Fibroblast of the aortic adventitia (primary cell): ENCODE measurements at places on chromosomes 5 and 9.

DNA sequence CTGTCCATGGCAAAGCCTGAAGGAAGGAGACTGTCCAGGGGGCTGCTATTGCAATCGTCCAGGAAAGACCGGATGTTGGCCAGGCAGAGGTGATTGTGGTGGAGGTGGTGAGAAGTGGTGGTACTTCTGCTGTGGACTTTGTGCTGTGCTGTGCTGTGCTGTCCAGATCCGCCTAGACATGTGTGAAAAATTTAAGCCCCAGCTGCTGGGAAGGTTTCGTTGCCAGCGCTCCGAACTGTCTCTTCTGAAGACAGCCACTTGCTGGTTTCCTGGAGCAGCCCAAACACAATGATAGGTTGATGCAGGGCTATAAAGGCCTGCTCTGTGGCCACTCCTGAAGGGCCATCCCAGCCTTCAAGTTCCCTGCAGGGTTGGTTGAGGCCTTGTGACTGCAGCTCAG is 223.0 kb upstream of the MPDZ start:
- DNase-seq = no peak

DNA sequence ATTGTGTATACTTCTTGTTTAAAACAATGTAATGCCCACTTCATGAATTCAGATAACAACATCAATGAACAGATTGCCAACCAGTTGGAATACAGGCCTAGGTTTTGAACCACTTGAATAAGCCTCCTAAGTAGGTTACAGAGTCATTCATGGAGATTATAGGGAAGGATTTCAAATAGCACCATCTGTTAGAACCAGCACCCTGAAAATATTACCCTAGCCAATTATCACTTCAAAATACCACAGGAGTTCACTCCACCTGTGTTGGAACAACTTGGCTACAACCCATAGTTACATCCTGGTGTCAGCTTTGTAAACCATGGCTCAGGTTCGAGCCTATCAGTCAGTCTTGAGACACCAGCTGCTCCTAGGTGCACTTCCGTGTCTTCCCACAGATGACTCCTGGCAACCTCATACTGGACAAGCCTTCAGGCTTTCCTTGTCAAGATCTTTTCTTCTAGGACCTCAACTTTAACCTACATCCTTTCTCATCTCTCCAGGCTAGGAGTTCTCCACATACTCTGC is 350.0 kb downstream of the DEPDC1B start:
- no peak for DNase-seq

DNA sequence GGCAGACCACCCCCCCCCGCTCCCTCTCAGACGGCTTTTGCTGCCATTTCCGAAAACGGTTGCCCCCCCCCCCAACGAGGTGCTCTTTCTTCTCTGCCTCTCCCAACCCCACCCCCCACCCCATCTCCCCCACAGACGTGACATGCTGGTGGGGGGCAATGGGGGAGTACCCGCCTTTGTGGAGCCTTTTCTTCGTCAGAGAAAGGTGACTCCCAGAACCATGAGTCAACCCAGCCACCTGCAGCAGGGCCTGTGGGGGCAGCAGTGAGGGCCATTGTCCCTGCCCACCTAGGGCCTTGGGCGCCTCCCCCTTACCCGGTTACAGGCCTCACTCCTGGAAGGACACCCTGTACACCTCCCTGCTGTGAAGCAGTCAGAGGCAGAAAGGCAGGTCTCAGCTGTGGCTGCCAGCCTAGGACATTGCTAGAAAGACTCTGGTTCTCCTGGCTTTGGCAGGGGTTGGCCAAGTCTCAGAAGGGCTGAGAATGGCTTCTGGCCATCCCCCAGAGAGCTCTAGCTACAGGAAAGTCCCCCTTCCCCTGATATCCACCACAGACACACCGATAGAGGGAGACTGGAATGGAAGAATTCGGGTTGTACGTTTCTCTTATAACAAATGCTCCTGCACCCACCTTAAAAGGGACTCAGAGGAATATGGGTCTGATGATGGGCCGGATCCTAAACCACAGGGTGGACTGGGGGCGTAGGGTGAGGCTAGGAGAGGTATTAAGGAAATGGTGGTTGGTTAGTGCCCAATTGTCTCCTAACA is 2.2 kb downstream of the DNAJB5 start:
- DNase-seq = no peak

GRCh38 chr9:110047955-110048402 is 160.0 kb downstream of the C9orf152 start:
- DNase-seq = no peak

GRCh38 chr5:76379316-76379715 is 23.8 kb upstream of the IQGAP2 start:
- no peak for DNase-seq

- DNase-seq = no peak
Measured at GRCh38 chr5:143484601-143485000, 81.1 kb upstream of the NR3C1 start.

DNA sequence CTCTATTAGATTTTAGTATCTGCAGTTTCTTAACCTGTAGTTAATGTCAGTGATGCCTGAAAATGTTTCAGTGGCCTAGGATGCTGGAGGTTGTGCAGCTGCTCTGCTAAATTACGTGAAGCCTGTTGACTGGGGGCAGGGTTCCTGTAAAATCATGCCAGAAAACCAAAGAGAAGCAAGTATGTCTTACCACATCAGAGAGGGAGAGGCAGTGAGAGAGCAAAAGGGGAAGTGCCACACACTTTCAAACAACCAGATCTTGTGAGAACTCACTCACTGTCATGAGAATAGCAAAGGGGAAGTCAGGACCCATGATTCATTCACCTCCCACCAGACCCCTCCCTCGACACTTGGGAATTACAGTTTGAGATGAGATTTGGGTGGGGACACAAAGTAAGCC is 83.9 kb upstream of the CYLC2 start:
- DNase-seq = no peak

DNA sequence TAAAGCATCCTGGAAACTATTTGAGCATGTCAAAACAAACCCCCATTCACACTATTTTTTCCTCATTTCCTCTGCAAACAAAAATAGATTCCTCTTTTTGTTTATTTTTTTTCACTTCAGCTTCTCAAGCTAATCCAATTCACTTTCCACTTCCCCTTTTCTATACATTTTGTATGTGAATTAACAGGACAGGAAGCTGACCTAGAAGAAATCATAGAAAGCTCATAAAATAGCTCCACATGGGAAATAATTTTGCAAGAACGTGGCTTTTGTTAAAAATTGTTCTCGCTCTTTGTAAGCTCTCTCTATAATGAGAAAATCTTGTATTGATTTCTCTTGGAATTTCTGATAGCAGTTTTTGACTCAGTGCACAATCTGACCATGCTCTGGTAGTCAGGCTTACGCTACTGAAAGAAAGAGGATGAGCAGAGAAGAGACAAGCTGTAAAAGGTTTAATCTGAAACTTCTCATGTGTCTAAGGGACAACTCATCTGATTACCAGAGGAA is 215.8 kb downstream of the ADAMTS12 start:
- DNase-seq = no peak

DNA sequence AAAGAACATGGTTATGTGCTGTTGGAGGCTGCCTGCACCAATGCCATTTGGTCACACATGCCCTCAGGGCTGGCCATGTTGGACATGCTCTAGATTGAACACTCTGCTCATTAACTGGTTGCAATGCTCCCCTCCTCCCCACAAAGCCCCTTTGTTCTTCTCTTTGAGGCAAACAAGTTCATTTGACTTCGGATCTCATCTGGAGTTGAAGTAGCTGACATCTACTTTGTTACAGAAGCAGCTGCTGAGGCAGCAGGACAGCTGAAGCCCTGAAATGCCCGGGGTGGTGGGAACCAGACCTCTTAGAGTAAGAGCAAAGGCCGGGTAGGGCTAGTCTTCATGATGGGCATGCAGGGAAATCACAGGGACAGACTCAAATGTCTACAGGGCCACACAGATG is 123.5 kb downstream of the APBA1 start:
- DNase-seq = no peak

- no peak for DNase-seq
Measured at GRCh38 chr5:170630711-170631141, 126.9 kb downstream of the KCNIP1 start.

DNA sequence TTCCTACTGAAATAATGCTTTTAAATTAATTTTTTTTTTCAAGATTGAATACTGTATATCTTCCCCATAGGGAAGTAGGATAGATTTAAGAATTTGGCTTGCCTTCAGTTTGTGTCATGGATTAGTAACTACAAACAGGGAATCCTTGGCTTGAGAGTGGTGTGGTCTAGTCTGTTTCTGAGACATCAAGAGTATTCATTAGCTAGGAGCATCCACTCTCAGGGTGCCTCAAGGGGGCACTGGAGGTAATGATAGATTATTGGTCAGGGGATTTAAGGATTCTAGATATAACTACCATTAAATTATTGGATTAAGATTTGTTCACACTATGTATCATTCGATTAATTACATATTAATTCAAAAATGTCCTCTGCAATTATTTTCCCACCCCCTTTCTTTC is 91.8 kb upstream of the TXNDC8 start:
- no peak for DNase-seq

- DNase-seq = no peak
Measured at GRCh38 chr5:133193794-133194193, 142.0 kb downstream of the HSPA4 start.

- peak; percentile 85 for DNase-seq
Measured at GRCh38 chr5:159017786-159018185, 81.9 kb downstream of the EBF1 start.

- DNase-seq = no peak
Measured at GRCh38 chr9:133811471-133811870, 73.3 kb upstream of the SARDH start.

- peak; percentile 85 for DNase-seq
Measured at GRCh38 chr5:34586117-34586885, 69.8 kb upstream of the RAI14 start.

DNA sequence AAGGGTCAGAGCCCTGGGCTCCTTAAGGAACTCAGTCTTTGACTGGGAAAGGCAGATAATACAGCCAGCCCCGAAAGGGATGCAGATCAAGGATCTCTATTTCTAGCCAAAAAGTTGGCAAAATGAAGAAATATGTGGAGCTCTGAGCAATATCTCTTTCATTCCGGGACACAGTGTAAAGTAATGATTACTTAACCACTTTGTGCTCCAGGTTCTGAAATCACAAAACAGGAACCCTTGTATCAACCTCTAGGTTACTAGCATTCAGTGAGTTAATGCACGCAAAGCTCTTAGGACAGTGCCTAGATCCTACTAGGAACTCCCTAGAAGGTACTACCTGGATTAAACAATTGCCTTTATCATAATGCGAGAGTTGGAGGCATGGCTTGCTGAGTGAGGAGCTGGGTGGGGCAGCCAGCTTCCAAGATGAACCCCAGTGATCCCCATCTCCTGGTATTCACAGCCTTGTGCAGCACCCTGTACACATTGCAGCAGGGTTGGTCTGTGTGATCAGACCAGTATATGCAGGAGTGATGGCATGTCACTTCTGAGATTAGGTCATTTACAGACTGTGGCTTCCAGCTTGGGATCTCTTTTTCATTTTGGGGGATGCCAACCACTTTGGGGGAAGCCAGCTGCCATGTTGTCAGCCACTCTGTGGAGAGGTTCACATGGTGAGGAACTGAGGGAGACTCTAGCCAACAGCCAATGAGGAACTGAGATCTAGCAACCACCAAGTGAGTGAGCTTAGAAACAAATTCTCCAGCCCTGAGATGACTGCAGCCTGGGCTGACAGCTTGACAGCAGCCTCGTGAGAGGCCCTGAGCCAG is 103.1 kb upstream of the SLC44A1 start:
- no peak for DNase-seq

DNA sequence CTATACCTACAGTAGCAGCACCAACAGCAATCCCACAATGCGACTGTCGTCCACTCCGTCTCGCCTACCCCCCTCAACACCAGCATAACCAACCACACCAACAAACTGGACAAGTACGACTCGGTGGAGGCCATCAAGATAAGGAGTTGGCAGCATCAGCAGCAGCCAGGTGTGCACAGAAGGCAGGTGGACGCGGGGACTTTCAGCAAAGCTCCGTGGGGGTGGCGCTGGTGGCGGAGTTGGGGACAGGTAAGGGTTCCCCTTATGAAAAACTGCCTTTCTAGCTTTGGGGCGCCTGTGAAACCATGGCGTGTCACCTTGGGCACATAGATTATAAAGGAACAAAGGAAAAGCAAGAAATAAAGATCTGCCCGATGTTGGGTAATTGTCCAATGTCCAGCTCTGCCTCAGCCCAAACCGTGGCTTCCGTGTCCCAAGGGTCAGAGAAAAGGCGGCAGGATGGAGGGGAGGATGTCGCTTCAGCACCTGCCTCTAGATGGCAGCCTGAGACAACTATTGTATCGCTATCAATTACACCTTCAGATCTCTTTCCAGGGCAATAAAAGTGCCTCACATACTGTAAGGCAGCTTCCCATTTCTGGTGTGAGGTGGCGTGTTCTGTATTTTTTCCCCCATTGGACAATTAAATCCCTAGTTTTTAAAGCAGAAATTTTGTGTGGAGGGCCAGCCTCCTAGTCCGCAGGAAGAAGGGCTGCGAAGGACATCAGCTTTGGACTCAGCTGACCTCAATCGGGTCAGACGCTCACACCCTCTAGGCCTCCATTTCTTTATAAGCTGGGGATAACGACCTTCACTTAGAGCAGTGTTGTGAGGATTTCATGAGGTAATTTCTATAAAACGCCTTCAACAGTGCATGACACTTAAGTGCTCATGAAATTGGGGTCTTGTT is 58.8 kb downstream of the MTRR start:
- peak; percentile 64 for DNase-seq

- no peak for DNase-seq
Measured at GRCh38 chr5:144457160-144457559, 286.5 kb downstream of the KCTD16 start.

- DNase-seq = no peak
Measured at GRCh38 chr9:36135741-36136271, 727 bp upstream of the GLIPR2 start.

DNA sequence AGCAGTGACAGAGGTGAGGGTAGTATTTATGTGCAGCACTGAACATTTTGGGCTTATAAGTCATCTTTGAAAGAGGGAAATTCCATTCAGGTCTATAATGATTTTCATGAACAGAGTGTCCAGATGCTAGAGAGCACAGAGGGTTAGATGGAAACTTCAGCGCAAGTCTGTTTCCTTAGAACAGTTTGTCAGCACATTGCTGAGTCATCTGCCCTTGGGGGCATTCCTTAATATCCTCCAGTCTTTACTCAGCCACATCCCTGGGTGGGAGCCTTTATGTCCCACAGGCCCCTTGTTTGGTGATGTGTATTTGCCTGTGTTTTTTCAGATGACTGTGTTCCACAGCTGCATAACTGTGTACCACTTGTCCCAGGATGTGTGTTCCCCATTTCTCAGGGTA is 138.5 kb upstream of the S1PR3 start:
- DNase-seq = peak; percentile 82

DNA sequence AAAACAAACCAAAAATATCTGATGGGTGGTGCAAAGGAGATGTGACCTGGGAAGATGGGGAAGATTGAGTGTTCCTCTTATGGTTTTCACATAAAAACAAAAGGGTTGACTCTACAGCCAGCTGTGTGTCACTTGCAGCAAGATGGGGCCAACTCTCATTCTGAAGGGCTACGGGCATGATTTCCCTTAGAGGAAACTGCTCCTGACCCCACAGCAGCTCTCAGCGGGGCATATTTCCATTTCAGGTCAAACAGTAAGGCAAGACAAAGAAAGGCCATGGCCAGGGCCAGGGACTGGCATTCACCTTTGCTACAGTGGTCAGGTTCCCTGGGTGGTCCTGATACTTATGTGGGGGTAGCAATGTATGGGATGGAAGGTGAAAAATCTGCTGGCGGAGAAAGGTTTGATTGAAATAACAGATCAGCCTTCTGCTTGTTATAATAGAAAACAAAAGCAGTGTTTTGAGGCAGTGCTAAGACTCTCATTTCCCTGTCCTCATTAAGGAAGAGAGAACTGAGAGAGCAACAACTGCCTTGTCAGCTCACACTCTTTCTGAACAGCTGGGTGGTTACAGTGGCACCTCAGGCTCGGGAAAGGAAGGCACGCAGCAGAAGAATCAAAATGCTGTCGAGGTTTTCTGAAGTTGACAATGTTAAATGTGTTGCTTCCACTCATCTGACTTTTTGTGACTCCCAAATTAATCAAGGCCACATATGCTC is 120.7 kb upstream of the PCA3 start:
- DNase-seq = no peak
